ENCODE measurements at places on chromosomes 7 and 10. TPM values are rescaled to one million over a fixed set of nuclear protein-coding genes. Genes with fewer than 3 reads are reported as not detected.

- peak; percentile 47 for DNase-seq
Observed at GRCh38 chr7:101915000-101915399, 97.6 kb downstream of the CUX1 start.

- no peak for DNase-seq
Observed at GRCh38 chr7:46970476-46970875, 611.4 kb downstream of the TNS3 start.

- DNase-seq: no peak
Observed at GRCh38 chr7:214410-215212, 22.2 kb downstream of the FAM20C start.

- DNase-seq: no peak
Observed at GRCh38 chr10:71706216-71707121, 13.1 kb downstream of the C10orf105 start.

DNA sequence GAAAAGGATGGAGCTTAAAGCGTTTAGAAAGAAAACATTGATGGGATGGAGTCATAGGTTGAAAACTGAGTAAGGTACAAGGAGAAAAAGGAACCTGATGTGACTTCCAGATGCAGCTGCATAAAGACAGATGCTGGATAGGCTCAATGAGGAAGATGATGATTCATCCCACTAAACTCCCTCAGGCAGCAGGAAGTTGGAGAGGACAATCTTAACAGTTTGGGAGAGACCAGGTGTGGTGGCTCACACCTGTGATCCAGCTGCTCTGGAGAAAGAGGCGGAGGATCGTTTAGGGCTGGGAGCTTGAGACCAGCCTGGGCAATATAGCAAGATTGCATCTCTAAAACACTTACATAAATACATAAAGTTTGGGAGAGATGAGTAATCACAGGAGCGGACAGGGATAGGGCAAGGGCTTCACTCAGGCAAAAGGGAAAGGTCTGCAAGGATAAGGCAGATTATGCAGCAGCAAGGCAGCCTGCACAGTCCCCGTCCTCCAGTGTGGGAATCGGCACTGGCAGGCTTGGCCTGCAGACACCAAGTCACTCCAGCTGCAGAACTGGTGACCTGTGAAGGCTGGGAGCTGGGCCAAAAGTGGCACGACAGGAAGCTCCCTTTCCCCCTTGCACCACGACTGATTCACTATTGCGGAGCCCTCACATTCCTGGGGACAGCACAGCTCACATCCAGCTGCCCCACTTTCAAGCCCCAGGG is 438.5 kb downstream of the GRID1 start:
- no peak for DNase-seq

DNA sequence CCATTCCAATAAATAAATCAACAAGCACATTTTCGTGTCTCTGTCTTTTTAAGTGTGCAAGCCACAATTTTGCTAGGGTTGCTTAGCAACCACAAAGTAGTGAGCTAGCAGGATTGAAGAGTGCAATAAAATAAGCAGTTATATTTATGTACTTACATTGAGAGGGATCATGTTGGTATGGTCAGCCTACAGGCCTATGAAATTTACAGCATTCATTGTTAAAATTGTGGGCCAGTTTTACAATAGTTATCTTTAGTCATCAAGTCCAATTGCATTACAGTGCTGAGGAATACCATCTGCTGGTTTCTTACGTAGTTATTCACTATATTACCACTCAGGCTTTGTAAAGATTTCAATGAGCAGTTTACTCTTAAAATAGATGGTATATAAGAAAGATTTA is 192.5 kb upstream of the POT1 start:
- no peak for DNase-seq

- DNase-seq: peak; percentile 82
Observed at GRCh38 chr10:122307669-122308416, 36.7 kb downstream of the BTBD16 start.

DNA sequence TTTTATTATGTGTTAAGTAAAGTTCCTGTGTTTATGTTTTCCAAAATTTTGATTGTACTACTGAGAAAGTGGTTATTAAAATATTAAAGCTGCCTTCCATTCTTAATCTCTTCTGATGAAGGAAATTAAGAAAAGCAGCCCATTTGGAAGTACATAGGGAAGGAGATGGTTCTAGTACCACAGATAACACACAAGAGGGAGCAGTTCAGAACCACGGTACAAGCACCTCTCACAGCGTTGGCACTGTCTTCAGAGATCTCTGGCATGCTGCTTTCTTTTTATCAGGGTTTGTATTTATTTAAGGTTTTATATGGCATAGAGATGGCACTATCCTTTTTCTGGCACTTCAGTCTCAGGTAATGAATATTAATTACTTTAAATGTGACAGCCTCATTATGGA is 111.6 kb downstream of the PHTF2 start:
- DNase-seq: no peak

GRCh38 chr7:158588085-158588877 is 658 bp upstream of the PTPRN2 start:
- no peak for DNase-seq

GRCh38 chr7:51593628-51594027 is 277.0 kb upstream of the COBL start:
- no peak for DNase-seq

DNA sequence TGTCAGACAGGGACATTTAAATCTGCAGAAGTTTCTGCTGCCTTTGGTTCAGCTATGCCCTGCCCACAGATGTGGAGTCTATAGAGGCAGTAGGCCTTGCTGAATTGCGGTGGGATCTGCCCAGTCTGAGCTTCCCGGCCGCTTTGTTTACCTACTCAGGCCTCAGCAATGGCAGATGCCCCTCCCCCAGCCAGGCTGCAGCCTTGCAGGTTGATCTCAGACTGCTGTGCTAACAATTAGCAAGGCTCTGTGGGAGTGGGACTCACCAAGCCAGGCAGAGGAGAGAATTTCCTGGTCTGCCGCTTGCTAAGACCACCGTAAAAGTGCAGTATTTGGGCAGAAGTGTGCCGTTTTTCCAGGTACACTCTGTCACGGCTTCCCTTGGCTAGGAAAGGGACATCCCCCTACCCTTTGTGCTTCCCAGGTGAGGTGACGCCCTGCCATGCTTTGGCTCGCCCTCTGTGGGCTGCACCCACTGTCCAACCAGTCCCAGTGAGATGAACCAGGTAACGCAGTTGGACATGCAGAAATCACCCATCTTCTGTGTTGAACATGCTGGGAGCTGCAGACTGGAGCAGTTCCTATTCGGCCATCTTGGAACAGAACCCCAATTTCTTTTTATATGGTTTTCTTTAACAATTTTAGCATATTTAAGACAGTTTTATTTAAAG is 28.4 kb upstream of the VWDE start:
- DNase-seq: no peak

Gene KLHDC10
- 35.2 TPM for total RNA-seq

Gene TUBB8
- not detected for total RNA-seq

Gene SEMA3A
- total RNA-seq: 15.1 TPM

Gene CPED1
- 41.9 TPM for total RNA-seq

Gene UTF1
- not detected for total RNA-seq

Gene AKR1C4
- total RNA-seq: not detected

Gene GRID2IP
- 0.18 TPM for total RNA-seq

Gene SLC13A1
- total RNA-seq: not detected
